CD4-positive, alpha-beta memory T cell (primary cell): ENCODE measurements at places on chromosomes 5 and 9.

DNA sequence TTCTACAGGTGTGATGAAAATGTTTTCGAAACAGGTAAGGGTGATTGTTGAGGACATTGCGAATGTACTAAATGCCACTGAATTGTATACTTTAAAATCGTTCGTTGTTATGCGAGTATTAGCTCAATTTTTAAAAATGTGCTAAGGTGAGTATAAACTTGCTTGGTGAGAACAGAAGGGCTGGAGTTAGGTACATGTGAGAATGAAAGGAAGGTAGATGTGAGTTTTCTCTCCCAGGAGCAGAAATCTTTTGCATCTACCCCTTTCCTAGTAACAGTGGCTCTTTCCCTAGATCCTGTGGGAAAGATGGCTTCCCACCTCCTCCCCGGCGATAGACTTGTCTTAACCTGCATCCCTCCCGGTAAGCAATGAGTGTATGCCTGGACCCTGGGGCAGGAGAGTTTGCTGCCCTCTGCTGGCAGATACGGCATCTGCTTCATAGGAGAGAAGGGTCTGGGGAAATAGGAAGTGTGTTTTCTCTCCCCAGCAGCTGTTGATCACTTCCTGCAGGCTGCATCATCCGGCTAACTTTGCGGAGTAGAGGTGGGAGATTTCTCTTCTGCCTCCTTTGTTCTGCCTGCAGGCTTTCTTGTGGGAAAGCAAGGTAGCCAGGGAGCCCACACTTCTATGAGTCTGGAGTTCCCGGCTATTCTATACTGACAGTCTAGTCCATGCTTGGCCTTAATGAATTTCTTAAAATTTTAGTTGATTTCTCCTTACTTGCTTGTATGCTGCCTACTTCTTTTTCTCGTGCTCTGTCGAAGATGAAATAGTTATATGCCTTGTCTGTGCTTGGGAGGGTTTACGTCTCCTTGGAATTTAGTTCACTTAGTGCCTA, 373.3 kb upstream of the SEMA6A start:
- DNase-seq = peak; percentile 29

DNA sequence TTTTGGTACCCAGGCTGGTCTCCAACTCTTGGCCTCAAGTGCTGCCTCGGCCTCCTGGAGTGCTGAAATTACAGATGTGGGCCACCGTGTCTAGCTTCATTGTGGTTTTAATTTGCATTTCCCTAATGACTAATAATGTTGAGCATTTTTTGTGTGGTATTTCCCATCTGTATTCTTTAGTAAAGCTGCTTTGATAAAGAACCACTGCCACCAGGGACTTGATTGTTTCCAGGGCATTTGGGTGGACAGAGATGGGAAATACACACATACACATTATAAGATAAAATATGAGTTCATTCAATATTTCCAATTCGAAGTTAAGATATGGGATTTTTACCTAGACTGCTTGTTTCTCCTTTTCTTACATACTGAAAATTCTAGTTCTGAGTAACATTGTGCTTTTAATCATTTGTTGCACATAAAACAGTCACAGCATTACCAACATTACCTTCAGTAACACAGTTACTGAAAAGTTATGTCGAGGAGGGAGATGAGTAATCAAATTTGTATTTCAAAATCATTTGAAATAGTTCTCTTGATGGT, 28.9 kb downstream of the HABP4 start:
- DNase-seq = no peak

DNA sequence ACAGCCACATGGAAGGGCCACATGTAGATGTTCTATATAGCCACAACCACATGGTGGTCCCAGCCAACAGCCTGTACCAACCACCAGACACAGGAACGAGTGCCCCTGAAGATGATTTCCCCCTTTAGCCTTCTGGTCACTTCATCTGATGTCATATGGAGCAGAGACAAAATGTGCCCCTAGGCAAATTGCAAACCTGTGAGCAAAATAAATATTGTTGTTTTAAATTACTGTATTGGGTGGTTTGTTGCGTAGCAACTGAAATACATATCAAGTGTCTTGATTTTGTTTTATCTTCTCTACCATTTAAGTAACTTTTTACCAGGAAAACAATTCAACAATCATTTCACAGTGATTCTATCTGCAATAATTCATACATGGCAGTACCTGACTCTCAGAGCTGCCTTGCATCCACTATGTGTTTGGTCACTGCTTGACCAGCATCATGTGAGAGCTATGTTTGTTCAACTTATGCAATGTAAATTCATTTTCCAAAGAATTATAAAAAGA, 142.5 kb upstream of the VLDLR start:
- DNase-seq = no peak

DNA sequence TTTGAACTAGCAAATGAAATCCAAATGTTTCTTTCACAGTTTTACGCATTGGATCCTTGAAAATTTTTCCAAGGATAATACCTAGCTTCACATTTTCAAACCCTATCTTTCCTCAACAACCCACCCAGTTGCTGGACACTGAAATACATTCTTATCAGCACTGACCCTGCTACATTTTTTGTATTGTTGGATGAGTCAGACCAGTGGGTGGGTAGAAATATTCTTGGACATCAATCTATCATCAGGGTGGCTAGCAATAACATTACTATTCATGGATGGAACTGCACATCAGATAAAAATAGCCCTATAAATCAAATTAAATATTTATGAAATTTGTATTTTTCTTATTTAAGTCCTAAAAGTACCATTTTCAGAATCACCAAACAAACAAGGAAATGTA, 407.4 kb upstream of the IZUMO3 start:
- no peak for DNase-seq

GRCh38 chr9:110116543-110116885, 91.4 kb downstream of the C9orf152 start:
- DNase-seq = no peak

DNA sequence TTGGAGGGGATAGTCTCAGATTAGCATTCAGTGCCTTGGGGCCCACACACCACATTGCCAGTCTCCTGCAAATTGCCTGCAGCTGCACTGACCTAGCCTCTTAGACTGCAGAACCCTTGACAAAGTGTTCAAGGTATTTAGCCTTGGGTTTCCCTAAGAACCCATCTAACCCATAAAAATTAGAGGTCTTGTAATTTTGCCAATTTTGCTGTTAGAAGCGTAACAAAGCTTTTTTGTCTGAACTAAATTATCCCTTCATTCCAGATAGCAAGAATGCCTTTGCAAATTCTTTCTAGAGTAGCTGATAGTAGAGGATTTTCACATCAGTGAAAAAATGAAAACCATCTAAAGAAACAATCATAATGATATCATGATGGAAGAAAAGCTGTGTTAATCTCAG, 74.0 kb upstream of the CCNG1 start:
- DNase-seq = no peak

GRCh38 chr5:128627939-128628338, 89.9 kb upstream of the FBN2 start:
- no peak for DNase-seq

GRCh38 chr5:9037048-9037447, 508.8 kb downstream of the SEMA5A start:
- DNase-seq = no peak

GRCh38 chr5:154349626-154350264, 96.1 kb upstream of the SAP30L start:
- no peak for DNase-seq

DNA sequence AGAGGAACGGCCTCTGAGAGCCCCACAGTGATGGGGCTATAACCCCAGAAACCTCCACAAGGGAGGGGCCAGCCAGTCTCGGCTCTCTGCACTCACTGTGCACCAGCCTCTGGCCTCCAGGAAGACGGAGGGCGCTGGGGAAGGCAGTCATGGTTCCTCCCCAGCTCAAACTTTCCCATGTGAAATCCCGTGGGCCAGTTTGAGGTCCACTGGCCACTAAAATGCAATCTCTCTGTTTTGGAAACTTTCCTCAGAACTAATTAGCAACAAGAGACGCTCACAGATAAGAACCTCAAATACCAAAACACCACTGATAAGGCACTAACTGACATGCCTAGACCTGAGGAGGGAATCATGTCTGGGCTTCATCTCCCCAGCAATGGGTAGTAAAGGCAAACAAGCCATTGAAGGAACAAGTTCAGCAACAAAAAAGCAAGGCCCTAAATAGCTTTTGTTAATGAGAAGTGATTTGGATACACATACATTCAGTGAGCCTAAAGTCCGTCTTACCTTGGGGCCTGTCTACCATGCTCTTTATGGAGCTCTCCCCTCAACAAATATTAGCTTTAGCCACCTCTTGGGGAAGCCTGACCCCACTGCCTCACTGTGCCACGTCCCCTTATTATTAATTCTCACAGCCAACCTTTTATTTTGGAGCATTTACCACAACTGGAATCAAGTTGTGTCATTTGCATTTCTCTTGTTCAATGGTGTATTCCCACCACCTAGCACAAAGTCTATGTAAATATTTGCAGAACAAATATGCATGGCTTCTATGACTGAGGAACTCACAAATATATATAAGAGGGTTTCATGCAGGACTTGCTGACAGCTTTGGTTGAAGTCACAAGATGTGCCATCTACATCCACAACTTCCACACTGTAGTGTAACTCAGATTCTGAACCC, 56.1 kb upstream of the GLRX start:
- DNase-seq = no peak

GRCh38 chr5:717143-717542, 24.0 kb upstream of the TPPP start:
- DNase-seq = no peak

DNA sequence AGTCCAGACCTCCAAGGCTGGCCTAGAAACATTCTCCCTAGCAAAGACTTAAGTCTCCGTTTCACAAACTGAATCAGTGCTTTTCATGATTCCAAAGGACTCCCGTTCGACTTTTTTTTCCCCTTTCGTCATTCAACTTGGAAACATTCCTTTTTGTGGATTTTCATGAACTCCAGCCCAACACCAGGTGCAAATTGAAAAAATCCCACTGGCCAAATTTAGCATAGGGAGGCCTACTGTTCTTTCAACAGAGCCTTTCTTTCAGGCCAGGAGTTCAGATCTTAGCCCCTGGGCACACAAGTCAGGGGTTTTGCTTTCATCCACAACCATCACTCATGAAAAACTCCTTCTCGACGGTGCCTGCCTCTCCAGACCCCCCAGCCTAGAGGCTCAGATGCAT, 285.3 kb downstream of the PIK3R1 start:
- DNase-seq = no peak

GRCh38 chr5:82521431-82522051, 243.4 kb upstream of the RPS23 start:
- DNase-seq = no peak

GRCh38 chr5:71946343-71947030, 160.8 kb upstream of the MAP1B start:
- DNase-seq = no peak

- no peak for DNase-seq
Observed at GRCh38 chr9:82764061-82764668, 298.8 kb downstream of the RASEF start.

- DNase-seq = no peak
Observed at GRCh38 chr9:33381231-33381791, 21.1 kb downstream of the AQP7 start.

GRCh38 chr5:82222597-82223574, 55.3 kb downstream of the RPS23 start:
- DNase-seq = no peak
